ENCODE measurements at places on chromosomes 4 and X. TPM values are rescaled to one million over a fixed set of nuclear protein-coding genes. Genes with fewer than 3 reads are reported as not detected.

The KIAA1210 gene
- total RNA-seq, result not detected

- DNase-seq, result no peak
Measured at GRCh38 chr4:126267689-126268088, 952.9 kb downstream of the FAT4 start.

The CENPE gene
- 6.9 TPM for total RNA-seq

GRCh38 chrX:32524385-32524784 is 687.0 kb downstream of the DMD start:
- DNase-seq, result no peak

The PRRG3 gene
- total RNA-seq, result not detected

The MAOA gene
- not detected for total RNA-seq

DNA sequence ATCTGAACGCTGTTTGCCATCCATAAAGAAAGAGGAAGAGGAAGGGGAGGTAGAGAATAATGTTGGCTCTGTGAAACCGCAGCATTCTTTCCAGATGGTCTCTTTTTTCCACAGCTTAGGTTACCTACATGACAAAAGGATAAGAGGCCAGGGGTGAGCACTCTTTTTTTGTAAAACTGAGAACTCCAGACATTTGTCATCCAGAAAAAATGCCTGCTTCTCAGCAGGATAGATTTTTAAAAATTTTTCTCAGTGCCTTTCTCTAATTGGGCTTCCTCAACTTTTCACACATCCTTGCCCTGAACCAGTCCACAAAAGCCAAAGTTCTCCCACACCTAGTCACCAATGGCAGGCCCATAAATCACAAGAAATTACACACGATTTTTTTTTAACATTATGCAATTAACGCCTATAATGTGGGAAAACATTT is 158.1 kb upstream of the TENM3 start:
- no peak for DNase-seq

DNA sequence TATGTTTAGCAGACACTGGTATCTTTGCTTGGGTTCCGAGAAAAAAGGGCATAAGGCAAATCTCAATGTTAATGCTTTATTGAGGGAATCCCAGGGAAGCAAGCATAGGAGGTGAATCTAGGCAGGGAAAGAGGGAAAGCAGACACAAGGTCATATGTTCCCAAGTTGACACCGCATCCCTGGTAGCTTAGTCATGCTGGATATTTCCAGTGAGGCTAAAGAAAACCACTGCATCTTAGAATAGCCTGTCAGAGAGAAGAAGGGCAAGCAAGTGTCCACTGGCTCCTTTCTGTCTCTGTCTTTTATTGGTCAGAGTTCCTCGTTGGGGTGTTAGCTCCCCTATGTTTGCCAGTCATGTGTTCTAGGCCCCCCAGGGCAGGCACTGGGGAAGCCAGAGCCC is 104.7 kb downstream of the NKX6-1 start:
- no peak for DNase-seq

GRCh38 chrX:108332281-108332680 is 105.9 kb downstream of the COL4A6 start:
- no peak for DNase-seq

The RPS6KA6 gene
- not detected for total RNA-seq

The CYSLTR1 gene
- total RNA-seq, result 13.8 TPM
